ENCODE measurements at places on chromosomes 1 and 21.
A peak's percentile ranks its signal among the peaks of the same experiment; 100 is the strongest.

DNA sequence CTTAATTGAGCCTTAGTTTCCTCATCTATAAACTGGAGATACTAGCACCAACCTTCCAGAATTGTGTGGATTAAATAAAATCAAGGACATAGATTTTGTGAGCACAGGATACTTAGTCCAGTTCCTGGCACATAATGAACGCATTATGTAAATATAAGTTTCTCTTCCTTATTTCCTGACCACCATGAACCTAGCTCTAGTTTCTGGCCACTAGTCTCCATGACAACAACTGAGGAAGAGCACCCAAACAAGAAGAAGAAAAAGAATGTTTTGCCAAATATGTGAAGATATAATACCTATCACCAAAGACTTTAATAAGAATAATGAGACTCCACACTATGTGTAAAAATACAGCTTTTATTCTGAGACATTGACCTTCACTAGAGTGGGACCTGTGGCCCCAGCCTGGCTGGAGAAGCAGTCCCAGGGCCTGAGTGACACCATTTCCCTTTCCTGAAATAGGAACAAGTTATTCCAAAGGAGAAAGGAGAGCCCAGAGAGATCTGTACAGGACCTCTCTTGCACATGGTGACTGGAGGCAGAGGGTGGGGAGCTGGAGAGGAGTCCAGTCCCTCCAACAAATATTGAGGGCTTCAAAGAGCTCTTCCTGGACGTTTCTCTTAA, 940 bp upstream of the USF1 start:
- DNase-seq = no peak

GRCh38 chr1:156052862-156053767, 483 bp downstream of the UBQLN4 start:
- peak; percentile 52 for DNase-seq

DNA sequence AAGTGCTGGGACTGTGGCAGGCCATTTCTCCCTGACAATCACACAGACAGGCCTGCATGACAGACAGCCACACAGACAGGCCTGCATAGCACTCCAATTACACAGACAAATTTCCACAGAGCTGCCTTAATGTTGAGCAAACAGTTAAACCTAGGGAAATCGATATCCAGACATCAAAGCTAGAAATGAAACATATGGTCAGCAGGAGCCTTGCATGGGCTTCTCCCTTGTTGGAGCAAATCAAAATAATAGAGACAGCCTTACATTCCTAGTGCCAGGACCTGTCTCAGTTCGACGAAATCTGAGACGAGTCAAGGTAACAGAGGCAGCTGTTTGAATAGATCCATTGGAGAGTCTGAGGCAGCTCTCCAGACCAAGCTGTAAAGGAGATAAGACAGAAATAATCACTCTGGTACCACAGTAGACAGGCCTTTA, 42.4 kb downstream of the OLFML3 start:
- no peak for DNase-seq

DNA sequence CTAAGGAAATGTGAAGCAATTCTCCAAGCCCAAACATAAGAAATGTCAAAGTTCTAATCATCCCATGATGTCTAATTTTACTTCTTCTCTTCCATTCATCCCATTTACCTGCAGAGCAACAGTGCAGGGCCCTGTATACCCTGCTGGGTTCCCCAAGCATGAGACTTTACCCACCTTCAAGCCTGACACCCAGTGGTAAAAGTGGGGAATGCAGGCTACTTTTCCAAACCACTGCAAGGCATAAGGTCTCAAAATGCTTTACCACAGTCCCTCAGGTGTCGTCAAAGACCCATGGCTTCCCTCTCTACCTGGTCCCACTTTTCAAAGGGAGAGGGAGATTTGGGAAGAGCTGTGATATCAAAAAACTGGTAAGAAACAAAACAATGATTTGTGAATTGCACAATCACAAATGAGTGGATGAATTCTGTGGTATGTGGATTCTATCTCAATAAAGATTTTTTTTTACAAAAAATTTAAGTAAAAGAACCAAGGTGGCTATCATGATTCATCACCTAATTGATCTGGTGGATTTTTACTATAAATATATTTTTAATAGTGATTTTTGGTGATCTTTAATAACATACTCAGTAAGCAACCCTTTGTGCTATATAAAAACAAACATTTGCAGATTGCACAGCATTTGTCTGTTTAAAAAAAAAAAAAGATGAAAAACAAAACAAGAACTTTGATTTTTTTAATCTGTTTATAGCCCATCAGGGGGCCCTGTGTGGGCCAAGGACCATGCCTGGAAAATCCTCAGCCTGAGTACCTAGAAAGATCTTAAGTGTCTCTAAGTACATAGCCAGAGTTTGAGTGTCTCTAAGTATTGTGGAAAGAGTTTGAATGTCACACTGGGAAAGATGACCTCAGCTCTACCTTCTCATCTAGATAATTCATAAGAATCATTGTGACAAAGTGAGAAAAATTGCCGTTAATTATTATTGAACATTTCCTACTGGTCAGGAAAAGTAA, 73.1 kb upstream of the GJB5 start:
- peak; percentile 6 for DNase-seq

DNA sequence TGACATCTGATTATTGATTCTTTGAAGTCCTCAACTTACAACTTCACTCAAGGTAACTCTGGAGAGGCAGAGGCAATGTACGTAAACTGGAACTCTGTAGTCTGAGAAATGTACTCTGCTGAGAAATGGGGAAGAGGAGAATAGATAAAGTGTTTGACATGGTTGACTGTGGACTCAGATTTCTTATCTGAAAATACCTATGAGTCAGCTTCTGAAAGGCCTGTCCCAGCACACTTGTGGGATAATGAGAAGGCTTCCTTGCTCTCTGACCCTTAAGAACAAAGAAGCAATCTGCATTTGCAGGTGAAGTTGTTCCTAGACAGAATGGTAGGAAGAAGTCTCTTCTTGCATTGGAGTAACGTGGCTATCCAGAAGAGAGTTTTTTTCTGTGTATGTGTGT, 1573.5 kb downstream of the BRINP3 start:
- DNase-seq = no peak
